ENCODE measurements at places on chromosomes 6 and 20.

DNA sequence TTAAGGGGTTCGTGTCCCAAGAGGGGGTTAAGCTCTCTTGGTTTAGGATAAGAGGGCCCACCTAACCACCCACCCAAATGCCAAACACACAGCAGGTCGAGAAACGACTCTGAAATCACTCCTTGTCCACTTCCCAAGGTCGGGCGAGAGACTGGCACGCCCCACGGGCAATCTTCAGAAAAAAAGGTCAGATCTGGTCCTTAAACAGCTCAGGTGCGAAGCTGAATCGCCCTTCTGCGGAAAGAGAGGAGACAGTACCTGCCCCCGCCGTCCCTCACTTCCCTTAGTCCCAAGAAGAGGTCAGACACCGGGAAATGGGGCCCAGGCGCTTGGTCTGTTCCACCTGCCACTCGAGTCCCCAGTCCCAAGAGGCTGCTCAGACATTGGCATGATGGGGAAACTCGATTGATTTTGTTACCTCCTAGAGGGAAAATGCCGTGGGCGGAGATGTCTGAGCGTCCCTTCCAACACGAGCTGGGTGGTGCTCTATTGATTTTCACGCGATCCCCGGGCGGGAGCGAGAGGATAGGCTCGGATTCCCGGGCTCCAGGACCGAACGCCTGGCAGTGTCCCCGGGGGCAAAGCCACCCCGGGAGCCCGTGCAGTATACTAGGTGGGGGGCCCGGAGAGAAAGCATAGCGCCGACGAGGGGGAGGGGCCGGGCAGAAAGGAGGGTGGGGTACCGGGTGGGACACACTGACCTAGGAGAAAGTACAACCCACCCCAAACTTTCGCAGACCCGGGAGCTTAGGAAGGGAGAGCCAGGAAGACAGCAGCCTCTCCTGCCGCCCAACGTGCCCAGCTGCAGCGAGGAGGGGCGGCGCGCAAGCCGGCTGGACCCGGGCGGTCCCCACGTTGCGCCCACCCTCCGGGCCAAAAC lies 1.1 kb upstream of the SAMD5 start:
- no peak for DNase-seq

- DNase-seq = no peak
Observed at GRCh38 chr6:138503881-138504680, 4.8 kb upstream of the NHSL1 start.

DNA sequence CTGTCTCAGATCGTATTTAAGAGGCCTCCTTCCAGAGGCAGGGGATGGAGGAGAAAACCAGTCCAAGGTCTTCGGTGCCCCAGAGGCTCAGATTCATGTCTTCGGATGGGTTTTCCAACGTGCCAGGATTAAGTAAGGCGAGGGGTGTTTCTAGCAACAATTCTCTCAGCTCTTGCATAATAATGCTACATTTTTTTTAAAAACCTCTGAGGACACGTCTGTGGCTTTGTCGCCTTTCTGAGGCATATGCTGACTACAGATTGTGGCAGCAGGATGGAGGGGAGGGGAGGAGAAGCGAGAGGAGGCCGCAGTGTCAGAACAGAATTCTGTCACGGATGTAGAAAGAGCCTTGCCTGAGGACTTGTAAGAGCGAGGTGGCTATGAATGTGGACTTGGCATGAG lies 17.7 kb upstream of the CCDC167 start:
- DNase-seq = peak; percentile 93

DNA sequence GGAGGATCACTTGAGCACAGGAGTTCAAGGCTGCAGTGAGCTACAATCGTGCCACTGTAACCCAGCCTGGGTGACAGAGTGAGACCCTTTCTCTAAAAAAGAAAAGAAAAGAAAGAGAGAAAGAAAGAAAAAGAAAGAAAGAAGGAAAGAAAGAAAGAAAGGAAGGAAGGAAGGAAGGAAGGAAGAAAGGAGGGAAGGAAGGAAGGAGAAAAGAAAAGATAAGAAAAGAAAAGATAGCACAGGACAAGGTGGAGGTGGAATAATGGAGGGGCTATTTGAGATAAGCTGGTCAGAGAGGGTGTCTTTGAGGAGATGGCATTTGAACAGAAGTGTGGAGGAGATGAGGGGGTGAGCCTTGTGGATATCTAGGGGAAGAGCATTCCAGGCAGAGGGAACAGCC lies 2.7 kb upstream of the PDRG1 start:
- no peak for DNase-seq

DNA sequence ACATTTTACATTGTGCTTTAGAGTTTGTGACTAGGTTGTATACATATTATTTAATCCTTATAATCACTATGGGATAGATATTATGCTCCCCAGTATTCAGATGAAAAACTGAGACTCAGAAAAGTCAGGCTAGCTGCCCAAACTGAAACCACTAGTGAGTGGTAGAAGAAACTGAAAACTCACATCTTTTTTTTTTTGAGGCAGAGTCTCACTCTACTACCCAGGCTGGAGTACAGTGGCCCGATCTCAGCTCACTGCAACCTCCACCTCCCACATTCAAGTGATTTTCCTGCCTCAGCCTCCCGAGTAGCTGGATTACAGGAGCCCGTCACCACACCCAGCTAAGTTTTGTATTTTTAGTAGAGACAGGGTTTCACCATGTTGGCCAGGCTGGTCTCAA lies 22.2 kb downstream of the RNF24 start:
- peak; percentile 67 for DNase-seq

- DNase-seq = no peak
Observed at GRCh38 chr20:51489611-51490010, 52.9 kb downstream of the NFATC2 start.

DNA sequence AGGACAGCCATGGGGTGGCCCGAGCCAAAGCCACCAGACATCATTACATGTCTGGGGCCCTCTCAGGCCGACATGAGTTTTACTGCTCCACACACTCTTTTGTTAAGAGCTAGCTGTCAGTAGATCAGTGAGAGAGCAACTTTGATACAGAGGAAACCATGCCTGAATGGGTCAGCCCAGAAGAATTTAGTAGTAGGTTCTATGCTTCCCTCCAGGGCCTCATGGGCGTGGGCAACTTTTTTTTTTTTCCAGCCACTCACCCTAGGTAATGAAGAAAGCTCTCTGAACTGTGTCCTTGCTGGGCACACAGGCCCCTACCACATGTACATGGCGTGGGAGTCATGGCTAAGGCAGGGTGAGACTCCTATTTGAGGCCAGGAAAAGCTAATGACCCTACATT lies 38.8 kb downstream of the HLA-F start:
- DNase-seq = no peak

DNA sequence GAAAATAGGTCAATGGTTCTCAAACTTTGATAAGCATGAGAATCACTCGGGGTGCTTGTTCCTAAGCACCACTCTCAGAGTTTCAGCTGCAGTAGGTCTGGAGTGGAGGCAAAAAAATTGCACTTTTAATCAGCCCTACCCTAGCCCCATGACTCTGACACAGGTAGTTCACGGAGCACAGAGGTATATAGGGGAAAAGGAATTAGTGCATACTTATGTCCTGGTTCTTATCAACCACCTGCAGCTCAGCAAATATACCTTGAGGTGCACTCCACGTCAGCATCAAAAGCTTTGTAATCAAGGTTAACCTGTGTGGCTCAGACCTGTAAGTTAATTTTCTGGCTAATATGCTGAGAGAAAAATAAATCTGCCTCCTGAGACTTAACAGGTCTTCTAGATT lies 138.8 kb upstream of the HMGN3 start:
- DNase-seq = no peak

DNA sequence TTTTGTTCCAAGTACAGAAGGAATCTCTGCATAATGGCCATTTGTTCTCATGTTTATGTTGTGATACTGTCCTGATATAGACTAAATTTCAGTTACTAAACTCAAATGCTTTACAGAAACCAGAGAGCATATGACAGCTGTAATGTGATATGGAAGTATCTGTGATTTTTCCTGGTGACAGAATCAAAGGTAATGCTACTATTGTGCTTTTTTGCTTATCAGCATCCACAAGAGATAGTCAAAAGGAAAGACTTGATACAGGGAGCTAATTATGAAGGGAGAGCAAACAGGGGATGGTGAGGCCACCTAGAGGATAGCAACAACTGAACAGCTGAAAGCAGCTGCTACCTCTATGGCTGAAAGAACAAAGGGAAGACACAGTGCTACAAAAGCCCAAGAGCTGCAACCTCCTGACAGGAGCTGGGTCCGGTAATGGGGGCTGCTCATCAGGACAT lies 181.4 kb downstream of the PHF3 start:
- no peak for DNase-seq

DNA sequence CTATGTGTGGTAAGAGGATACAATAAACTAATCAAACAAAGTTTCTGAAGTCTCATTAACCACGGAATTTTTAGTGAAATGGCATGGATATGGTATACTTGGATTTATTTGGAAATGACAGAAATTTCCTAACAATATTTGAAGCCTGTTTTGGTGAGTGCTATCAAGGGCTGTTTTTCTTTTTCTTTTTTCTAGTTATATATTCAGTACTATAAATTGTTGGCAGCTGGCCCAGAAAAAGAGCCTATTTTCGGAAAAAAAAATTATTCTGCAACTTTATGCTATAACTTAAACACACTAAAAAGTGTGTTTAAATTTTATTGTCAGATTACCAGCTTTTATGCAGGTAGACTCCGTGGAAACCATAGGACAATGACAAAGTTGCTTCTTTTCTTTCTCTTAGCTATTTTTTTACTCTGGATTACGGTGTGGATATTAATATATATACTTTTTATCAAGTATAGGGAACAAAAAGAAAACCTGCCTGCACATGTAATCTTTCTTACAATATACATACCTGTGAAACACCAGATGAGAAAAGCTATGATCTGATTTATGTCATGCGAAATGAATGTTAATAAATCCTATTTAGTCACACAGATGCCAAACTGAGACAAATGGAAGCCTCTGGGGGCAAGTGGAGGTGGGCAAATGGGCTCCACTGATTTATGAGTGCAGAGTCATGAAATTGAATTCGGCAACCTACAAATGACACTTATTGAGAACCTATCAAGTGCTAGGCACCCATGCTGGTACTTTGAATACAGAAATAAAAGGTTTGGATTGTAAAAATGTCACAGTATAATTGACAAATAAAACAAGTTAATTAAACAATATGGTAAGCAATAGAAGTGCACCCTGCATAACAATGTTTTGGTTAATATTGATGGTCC lies 919.5 kb upstream of the FLRT3 start:
- no peak for DNase-seq

- DNase-seq = no peak
Observed at GRCh38 chr6:157887892-157888291, 64.8 kb downstream of the SNX9 start.

DNA sequence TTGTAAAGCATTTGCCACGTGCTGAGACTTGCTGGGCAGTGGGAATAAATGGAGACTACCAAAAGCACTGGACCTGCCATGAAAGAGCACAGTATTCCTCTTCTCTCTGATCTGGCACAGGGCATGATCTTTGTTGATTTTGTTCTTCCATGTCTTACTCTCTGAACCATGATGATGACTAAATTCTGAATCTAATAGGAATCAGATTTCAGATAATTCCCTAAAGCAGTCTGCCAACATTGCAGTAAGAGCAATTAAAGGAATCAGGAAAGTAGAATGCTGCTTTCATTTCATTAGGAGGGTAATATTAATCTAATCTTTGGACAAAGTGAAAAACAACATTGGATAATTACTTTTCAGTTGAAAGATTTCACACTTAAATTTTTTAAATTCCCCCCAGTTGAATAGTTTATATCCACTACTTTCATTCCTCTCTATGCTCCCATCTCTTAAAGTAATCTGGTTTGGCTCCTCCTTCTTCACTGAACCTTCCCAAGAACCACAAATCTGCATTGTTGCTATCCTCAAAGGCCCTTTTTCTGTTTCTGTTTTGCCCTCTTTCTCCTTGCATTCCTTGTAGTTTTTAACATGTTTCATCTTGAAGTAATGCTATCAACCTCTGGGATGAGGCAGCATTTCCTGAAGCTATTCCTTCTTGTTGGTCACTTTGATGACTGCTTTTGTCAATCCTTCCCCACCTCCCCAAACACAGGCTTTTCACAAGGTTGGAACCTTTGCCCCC lies 243.2 kb upstream of the TENT5A start:
- DNase-seq = no peak

GRCh38 chr6:145498425-145498824 lies 236.9 kb downstream of the EPM2A start:
- no peak for DNase-seq

GRCh38 chr20:40464731-40465208 lies 224.3 kb downstream of the MAFB start:
- no peak for DNase-seq

GRCh38 chr6:32602383-32602782 lies 12.7 kb upstream of the HLA-DRB1 start:
- DNase-seq = no peak

- peak; percentile 87 for DNase-seq
Observed at GRCh38 chr6:235763-236360, 56.4 kb upstream of the DUSP22 start.

DNA sequence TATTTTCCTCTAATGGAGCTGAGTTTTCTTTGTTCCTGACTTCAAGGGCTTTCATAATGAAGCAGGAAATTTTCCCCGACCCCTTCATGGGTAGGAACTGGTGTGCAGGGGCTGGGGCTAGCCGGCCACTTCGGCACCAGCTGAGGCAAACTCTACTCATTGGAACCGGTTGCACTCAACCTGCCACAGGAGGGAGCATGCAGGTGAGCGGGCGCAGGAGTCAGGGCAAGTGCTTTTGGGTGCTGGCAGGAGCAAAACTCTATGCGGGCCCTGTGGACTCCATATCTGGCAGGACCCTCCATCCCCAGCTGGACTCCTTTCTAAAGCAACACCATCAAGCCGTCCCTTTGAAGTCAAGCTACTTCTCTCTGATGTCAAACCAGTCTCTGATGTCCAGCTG lies 244.2 kb downstream of the EPM2A start:
- no peak for DNase-seq

- no peak for DNase-seq
Observed at GRCh38 chr6:125477844-125478243, 176.1 kb upstream of the HDDC2 start.

- DNase-seq = no peak
Observed at GRCh38 chr6:123036648-123037047, 40.6 kb downstream of the CLVS2 start.

GRCh38 chr6:100176311-100176950 lies 182.4 kb upstream of the MCHR2 start:
- DNase-seq = no peak

- no peak for DNase-seq
Observed at GRCh38 chr6:134267917-134268361, 50.0 kb downstream of the SGK1 start.

GRCh38 chr6:124795643-124796463 lies 166.4 kb upstream of the RNF217 start:
- DNase-seq = no peak

DNA sequence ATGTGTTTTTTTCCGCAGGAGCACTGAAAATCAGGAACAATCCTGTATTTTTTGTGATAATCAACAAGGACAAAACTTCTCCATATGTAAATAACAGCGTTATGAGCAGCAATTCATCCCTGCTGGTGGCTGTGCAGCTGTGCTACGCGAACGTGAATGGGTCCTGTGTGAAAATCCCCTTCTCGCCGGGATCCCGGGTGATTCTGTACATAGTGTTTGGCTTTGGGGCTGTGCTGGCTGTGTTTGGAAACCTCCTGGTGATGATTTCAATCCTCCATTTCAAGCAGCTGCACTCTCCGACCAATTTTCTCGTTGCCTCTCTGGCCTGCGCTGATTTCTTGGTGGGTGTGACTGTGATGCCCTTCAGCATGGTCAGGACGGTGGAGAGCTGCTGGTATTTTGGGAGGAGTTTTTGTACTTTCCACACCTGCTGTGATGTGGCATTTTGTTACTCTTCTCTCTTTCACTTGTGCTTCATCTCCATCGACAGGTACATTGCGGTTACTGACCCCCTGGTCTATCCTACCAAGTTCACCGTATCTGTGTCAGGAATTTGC lies at the start of gene TAAR6:
TSS of gene TAAR6 (plus strand) at position 102 of the 557 bp plus-strand sequence. CDS start at position 102, 0 bp downstream.
- DNase-seq = no peak

- DNase-seq = no peak
Observed at GRCh38 chr6:75183099-75183541, 22.7 kb downstream of the COL12A1 start.
